ENCODE measurements at places on chromosomes 5 and 9.

DNA sequence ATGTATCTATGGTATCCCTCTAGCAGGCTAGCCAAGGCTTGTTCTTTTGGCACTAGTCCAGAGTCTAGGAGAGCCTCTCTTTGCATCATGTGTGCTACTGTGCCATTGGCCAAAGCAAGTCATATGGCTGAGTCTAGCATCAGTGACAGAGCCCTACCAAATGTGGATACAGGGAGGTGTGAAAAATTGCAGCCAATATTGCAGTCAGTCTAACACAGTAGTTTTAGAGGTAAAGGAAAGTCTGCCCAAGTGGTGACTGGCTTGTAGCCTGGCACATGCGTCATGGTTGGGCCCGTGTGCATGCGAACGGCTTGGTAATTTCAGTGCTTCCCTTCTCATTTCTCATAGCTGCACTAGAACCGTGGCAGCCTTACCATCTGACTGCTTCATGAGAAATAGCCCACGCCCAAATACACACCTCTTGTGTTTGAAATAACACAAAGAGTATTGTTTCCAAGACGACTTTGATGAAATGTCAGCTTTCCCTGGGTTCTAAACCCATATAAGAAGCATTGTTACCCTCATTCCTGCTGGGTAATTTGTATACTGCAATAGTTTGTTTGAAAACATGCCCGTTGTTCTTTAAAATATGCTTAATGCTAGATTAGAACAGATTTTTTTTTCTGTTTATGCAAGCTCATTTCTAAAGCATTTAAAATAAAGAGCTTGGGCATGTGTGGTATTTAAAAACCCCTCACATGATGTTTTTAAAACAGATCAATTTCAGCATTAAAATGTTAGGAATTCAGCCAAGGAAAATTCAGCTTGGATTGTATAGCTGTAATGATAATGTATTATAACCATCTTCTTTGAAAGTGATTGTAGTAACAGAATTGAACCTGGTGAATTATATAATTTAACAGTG, 113.2 kb downstream of the TLE4 start:
- H3K36me3 ChIP-seq = no peaks in the 10 kb centered on the region
- H3K4me3 ChIP-seq = no peak overlapping the region
- no peaks in the 10 kb centered on the region for H3K27me3 ChIP-seq
- no peak overlapping the region for H3K27ac ChIP-seq
- no peaks in the 10 kb centered on the region for H3K4me1 ChIP-seq

- H3K27me3 ChIP-seq = no peaks in the 10 kb centered on the region
- no peaks in the 10 kb centered on the region for H3K4me1 ChIP-seq
- no peaks in the 10 kb centered on the region for H3K36me3 ChIP-seq
- DNase-seq = no peak
- H3K27ac ChIP-seq = no peak overlapping the region
- H3K4me3 ChIP-seq = no peak overlapping the region
Measured at GRCh38 chr9:124213396-124213795, 44.4 kb upstream of the NEK6 start.

DNA sequence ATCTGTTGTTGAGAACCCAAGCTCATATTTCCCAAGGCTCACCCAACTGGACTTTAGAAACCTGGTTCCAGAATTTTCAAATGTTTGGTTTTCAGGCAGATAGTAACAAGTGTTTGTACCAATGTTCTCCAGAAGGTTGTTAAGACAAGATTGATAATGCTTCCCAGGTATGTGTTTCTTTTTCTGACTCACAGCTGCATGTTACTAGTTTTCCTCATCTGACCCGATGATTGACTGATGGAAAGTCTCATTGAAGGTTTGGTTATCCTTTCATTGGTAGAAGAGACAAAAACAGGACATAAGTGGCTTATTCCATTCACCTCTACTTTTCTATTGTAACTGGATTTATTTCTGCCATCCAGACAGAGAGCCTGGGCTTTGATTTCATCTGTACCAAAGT, 10.4 kb downstream of the BASP1 start:
- no peak for DNase-seq
- no peak overlapping the region for H3K27ac ChIP-seq
- no peaks in the 10 kb centered on the region for H3K4me1 ChIP-seq
- H3K36me3 ChIP-seq = no peaks in the 10 kb centered on the region
- H3K27me3 ChIP-seq = no peaks in the 10 kb centered on the region

GRCh38 chr9:28563291-28563934, 990.1 kb upstream of the C9orf72 start:
- no peak overlapping the region for H3K27ac ChIP-seq
- no peak overlapping the region for H3K4me3 ChIP-seq
- no peaks in the 10 kb centered on the region for H3K4me1 ChIP-seq
- no peaks in the 10 kb centered on the region for H3K36me3 ChIP-seq

GRCh38 chr5:149886060-149886459, 58.5 kb downstream of the PDE6A start:
- DNase-seq = peak; percentile 32
- no peak overlapping the region for H3K4me3 ChIP-seq
- H3K27ac ChIP-seq = peak overlapping the region; percentile 69
- H3K27me3 ChIP-seq = no peaks in the 10 kb centered on the region
- H3K36me3 ChIP-seq = no peaks in the 10 kb centered on the region

DNA sequence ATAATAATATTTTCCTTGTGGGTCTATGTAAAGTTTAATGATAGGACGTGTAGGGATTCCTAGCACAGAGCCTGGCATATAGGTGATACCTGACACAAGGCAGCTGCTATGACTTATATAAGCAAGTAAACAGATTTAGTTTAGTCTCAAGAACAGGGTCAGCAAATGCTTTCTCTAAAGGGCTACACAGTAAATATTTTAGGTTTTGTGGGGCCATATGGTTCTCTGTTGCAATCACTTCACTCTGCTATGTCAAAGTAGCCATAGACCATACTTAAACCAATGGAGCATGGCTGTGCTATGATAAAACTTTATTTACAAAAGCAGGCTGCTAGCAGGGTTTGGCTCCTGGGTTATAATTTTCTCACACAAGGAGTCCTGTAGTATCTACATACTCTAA, 204.8 kb upstream of the KLF4 start:
- no peaks in the 10 kb centered on the region for H3K36me3 ChIP-seq
- H3K4me1 ChIP-seq = no peaks in the 10 kb centered on the region
- H3K27me3 ChIP-seq = no peaks in the 10 kb centered on the region

DNA sequence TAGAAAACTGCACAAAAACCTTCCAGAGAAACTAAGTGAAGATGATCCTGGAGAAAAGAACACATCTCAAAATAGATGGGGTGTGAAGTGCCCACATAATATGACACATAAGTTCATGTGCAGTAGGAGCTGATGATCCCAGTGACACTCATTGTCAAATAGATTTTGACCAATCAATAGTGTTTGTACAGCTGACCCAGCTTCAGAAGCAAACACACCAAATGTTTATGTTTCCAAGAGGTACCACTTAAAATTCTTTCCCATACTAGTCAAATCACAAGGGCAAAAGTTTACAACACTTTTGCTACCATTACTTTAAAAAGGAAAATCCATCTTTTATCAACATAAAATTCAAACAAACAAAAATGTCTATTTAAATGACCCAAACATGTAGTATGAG, 175.0 kb downstream of the MLLT3 start:
- no peak overlapping the region for H3K4me3 ChIP-seq
- H3K36me3 ChIP-seq = no peaks in the 10 kb centered on the region
- DNase-seq = no peak
- H3K4me1 ChIP-seq = no peaks in the 10 kb centered on the region
- H3K27me3 ChIP-seq = no peaks in the 10 kb centered on the region
- no peak overlapping the region for H3K27ac ChIP-seq

DNA sequence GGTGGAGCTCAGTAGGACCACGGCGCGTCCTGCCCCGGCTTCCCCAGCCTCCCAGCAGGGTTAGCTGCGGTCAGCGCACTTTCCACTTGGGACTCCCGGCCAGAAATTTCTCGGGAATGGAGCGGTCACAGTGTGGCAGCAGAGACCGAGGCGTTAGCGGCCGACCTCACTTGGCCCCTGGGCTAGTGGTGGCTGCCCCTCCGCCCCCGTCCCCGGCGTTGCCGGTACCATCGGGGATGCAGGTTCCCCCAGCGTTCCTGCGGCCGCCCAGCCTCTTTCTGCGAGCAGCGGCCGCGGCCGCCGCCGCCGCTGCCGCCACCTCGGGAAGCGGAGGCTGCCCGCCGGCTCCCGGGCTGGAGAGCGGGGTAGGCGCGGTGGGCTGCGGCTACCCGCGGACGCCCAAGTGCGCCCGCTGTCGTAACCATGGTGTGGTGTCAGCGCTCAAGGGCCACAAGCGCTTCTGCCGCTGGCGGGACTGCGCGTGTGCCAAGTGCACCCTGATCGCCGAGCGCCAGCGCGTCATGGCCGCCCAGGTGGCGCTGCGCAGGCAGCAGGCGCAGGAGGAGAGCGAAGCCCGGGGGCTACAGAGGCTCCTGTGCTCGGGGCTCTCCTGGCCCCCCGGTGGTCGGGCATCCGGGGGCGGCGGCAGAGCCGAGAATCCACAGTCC, 460 bp downstream of the DMRTA1 start:
- no peaks in the 10 kb centered on the region for H3K36me3 ChIP-seq
- peaks cover 6% of the 10 kb centered on the region for H3K27me3 ChIP-seq

GRCh38 chr9:110807956-110808598, 139.5 kb downstream of the MUSK start:
- H3K27ac ChIP-seq = no peak overlapping the region
- no peak for DNase-seq
- no peaks in the 10 kb centered on the region for H3K4me1 ChIP-seq

GRCh38 chr5:174059247-174059646, 13.7 kb downstream of the NSG2 start:
- H3K4me3 ChIP-seq = no peak overlapping the region
- no peaks in the 10 kb centered on the region for H3K36me3 ChIP-seq
- DNase-seq = no peak
- H3K27me3 ChIP-seq = no peaks in the 10 kb centered on the region
- H3K4me1 ChIP-seq = no peaks in the 10 kb centered on the region
- H3K27ac ChIP-seq = no peak overlapping the region

DNA sequence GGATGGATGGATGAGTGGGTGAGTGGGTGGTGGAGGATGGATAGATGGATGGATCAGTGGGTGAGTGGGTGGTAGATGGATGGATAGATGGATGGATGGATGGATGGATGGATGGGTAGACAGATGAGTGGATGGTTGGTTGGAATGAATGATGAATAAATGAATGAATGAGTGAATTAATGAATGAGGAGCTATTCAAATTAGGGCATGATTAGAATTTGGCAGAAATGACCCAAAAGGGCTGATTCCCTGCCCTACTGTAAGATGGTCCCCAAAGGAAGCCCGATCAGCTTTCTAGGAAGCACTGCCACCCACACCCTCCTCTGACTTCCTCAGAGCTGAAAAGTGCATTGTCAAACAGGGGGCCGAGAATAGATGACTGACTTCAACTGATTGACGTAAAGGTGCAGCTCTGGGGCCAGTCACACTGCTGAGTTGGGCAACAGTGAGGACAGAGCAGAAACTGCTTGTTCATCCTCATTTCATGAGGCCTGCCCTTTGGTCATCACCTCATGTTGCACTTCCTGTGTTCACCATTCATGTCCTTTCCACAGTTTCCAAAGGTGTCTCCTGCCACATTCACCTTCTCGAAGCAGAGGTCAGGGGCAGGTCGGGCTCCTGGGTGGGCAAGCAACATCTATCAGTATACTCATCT, 34.3 kb downstream of the NIPAL4 start:
- no peaks in the 10 kb centered on the region for H3K4me1 ChIP-seq
- no peaks in the 10 kb centered on the region for H3K27me3 ChIP-seq
- DNase-seq = no peak
- H3K36me3 ChIP-seq = no peaks in the 10 kb centered on the region
- H3K4me3 ChIP-seq = no peak overlapping the region
- no peak overlapping the region for H3K27ac ChIP-seq

- peak; percentile 76 for DNase-seq
- H3K36me3 ChIP-seq = no peaks in the 10 kb centered on the region
- H3K4me1 ChIP-seq = no peaks in the 10 kb centered on the region
- no peaks in the 10 kb centered on the region for H3K27me3 ChIP-seq
- H3K27ac ChIP-seq = no peak overlapping the region
Measured at GRCh38 chr9:764105-764524, 77.4 kb upstream of the DMRT1 start.

DNA sequence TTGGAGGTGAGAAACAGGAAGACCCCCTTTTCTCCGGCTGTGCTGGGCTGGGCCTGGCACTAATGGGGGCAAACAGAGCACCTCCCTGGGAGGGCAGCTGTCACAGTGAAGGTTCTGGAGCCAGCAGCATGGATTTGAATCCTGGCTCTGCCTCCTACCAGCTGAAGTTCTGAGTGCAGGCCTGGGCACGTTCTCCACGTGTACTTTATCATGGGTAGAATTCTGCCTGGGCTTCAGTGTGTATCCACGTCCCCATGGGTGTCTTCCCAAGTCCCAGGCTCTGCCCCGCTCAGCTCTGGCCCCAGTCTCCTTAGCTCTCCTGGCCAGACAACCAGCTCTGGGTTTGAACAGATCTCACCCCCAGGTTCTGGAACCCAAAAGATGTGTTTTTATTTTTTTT, 223.2 kb downstream of the PBX3 start:
- H3K4me1 ChIP-seq = no peaks in the 10 kb centered on the region
- no peaks in the 10 kb centered on the region for H3K27me3 ChIP-seq
- DNase-seq = no peak
- no peak overlapping the region for H3K27ac ChIP-seq
- no peaks in the 10 kb centered on the region for H3K36me3 ChIP-seq

GRCh38 chr5:131947445-131947844, 2.0 kb upstream of the MEIKIN start:
- DNase-seq = no peak
- no peak overlapping the region for H3K27ac ChIP-seq
- H3K4me1 ChIP-seq = no peaks in the 10 kb centered on the region
- H3K36me3 ChIP-seq = no peaks in the 10 kb centered on the region
- H3K27me3 ChIP-seq = no peaks in the 10 kb centered on the region
- no peak overlapping the region for H3K4me3 ChIP-seq

DNA sequence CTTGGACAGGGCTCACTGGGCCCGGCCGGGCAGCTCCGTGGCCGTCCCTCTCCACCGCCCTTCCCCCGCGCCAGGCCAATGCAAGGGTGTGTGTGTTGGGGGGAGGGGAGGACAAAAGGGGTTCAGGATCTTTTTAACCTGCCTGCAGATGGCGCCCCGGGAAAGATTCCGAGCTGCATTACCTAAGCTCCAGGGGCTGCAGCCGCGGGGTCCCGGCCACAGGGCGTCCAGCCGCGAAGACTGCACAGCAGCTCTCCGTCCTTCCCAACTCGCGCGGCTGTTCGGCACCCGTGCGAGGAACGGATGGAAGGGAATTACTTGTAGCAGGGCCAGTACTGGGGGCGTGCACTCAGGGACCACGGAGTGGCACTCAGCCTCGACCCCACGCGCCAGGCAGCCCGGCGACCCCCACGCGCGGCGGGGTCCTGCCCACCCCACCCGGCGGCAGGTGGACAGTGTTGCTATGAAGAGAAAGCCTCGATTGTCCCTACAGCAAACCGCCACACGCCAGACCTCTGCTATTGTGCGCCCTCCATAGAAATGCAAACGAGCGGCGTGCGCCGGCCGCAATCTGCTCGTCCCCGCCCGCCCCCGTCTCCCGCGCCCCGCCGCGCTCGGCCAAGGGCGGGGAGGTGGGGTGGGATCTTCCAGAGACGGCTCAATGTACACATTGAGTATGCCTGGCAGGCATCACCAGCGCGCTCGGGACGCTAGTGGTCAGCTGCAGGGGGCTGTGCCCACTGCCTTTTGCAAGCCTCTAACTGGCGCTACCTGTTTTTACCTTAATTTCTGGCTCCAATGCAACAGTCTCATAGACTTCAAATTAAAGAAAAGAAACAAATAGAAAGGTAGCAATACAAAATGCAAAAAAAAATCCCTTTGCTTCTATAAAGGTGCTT, 796 bp upstream of the GADD45G start:
- H3K4me3 ChIP-seq = peak overlapping the region; percentile 95
- DNase-seq = peak; percentile 91
- no peaks in the 10 kb centered on the region for H3K36me3 ChIP-seq
- H3K27ac ChIP-seq = peak overlapping the region; percentile 93
- no peaks in the 10 kb centered on the region for H3K4me1 ChIP-seq

GRCh38 chr5:15774632-15775031, 274.7 kb downstream of the FBXL7 start:
- no peak for DNase-seq
- no peaks in the 10 kb centered on the region for H3K4me1 ChIP-seq
- H3K36me3 ChIP-seq = no peaks in the 10 kb centered on the region
